ENCODE measurements at places on chromosomes 6 and 20. TPM values are rescaled to one million over a fixed set of nuclear protein-coding genes. Genes with fewer than 3 reads are reported as not detected.

DNA sequence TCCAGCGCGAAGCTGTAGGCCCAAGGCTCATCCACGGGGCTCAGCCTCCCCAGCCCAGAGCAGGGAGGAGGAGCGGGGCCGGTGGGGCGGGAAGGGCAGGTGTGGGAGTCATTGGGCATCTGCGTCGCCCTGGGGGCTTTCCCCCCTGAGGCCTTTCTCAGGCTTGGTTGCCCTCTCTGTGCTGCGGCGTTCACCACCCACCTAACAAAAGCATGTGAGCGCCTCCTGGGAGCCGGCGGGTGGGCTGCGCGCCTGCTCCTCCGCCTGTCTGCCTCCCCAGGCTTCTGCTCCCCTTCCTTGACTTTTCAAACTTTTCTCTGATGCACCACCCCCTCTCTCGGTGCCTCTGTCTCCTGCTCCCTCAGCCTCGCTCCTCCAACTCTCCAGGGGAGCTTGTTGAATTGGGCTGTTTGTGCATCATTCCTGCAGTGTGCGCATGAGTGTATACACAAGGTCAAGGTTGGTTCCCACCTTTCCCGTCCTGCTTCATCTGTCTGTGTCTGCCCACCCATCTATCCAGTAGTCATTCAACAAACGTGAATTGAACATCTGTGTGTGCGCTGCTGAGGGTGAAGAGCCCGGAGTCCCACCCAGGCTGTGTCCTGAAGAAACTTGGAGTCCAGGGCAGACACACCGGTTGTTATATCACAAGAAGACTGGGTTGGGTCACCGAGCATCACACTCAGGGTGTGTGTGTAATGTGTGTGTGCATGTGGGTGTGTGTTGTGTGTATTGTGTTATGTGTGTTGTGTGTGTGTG is 82.4 kb upstream of the NNAT start:
- DNase-seq: no peak

- DNase-seq: no peak
Measured at GRCh38 chr6:107396211-107396610, 63.2 kb downstream of the PDSS2 start.

GRCh38 chr20:45630371-45630770 is 713 bp downstream of the WFDC9 start:
- DNase-seq: no peak

DNA sequence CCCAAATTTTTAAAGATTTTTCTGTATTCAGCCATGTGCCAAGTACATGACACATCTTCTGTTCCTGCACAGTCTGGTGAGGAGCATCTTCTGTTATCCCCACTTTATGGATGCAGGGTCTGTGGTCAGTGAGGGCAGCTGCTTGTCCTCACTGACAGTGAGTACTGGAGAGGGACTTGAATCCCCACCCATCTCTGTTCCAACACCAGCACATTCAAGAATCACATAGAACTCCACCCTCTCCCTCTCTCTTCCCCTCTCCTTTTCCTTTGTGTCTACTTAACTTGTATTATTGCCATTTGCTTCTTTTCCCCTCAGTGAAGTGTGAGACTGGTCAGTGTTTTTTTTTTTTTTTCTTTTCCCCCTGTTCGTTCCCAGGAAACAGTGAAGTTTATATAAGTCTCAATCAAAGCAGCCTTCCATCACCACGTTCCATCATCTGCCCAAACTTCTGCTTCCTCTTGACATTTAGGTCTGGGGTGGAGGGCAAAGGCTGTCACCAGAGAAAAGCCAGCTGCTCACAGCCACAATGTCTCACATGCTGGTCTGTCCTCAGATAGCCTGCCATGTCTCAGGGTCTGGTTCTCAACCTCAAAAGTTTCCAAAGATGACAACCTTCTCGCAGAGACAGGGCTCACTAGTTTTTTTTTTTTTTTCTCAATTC is 110.0 kb upstream of the SSTR4 start:
- DNase-seq: no peak

- DNase-seq: no peak
Measured at GRCh38 chr6:108914235-108915022, 66.2 kb downstream of the ARMC2 start.

GRCh38 chr20:25535762-25536161 is 49.6 kb downstream of the NINL start:
- DNase-seq: no peak

GRCh38 chr20:54086507-54087039 is 16.2 kb upstream of the BCAS1 start:
- no peak for DNase-seq

- DNase-seq: no peak
Measured at GRCh38 chr6:16918586-16918985, 157.3 kb upstream of the ATXN1 start.

The ZHX3 gene
- total RNA-seq: 34.4 TPM

The ZC2HC1B gene
- total RNA-seq: not detected

The KIF25 gene
- total RNA-seq: not detected

The TMX4 gene
- total RNA-seq: 40.0 TPM

The CYP39A1 gene
- total RNA-seq: 1.6 TPM

Data from breast epithelium (tissue), 4 donors.